ENCODE measurements at places on chromosomes 2 and 18.

GRCh38 chr18:47215554-47216138 is 35.8 kb downstream of the SKOR2 start:
- DNase-seq: peak; percentile 19

GRCh38 chr2:167759531-167759930 is 487.9 kb downstream of the STK39 start:
- no peak for DNase-seq

- no peak for DNase-seq
Observed at GRCh38 chr2:62775367-62775668, 69.8 kb downstream of the EHBP1 start.

DNA sequence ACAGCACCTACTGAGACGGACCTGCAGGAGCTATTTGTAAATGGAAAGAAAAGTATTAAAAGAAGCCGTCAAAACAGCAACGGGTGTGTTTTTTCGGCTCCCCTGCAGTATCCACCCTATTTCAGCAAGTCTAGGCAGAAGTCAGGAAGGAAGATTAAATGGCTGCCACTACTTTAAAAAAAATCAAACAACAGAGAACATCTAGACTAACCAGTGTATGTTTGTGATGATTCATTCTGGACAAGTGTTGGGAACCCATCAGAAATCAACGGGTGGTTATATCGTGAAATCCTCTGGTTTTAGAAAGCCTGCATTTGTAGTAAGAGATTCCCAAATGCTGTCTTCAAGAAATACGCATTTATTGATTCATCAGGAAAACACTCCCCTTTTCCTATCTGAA is 9.0 kb downstream of the PMAIP1 start:
- no peak for DNase-seq

DNA sequence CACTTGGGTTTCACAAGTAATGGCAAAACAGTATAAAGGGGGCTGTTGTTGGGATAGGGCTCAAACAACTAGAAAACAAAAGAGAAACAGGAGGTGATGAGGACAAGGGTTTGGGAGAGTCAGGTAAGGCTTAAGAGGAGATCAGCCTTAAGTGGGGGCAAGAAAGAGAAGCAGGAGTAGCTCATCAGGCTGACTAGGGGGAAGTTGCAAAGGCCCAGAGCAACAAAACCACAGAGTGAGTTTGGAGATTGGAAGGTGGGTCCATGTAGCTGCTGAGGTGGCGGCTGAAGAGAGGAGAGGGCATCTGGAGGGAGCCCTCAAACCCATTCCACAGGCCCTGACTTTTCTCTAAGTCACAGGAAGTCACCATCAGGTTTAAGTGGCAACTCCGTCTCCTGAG is 126.0 kb downstream of the MREG start:
- DNase-seq: no peak

- DNase-seq: no peak
Observed at GRCh38 chr2:1986598-1986997, 242.3 kb upstream of the PXDN start.

- DNase-seq: no peak
Observed at GRCh38 chr2:102367331-102367971, 11.9 kb downstream of the IL18R1 start.

DNA sequence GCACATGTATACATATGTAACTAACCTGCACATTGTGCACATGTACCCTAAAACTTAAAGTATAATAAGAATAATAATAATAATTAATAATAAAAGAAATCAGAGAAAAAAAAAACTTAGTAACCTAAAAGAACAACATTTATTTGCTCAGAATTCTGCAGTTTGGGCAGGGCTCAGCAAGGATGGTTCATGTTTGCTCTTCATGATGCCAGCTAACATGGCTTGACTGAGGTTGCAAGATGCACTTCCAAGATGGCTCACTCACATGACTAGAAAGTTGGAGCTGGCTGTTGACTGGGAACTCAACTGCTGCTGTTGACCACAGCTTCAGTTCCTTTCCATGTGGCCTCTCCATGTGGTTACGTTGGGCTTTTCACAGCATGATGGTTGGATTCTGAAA is 56.4 kb downstream of the KLHL29 start:
- no peak for DNase-seq

GRCh38 chr2:162198239-162198638 is 45.0 kb downstream of the FAP start:
- DNase-seq: no peak

DNA sequence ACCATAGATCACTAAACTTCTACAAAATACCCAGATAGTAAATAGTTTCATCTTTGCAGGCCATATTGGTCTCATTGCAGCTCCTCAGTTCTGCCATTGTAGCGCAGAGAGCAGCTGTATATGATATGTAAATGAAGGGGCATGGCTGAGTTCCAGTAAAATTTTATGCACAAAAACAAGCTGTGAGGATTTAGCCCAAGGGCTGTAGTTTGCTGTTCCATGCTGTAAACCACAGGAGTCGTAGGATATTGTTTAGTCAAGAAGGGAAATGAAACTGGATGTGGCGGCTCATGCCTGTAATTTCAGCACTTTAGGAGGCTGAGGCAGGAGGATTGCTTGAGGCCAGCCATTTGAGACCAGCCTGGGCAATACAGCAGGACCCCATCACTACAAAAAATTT is 83.0 kb downstream of the MGAT5 start:
- no peak for DNase-seq

- no peak for DNase-seq
Observed at GRCh38 chr2:97688062-97688827, 18.7 kb downstream of the C2orf92 start.

DNA sequence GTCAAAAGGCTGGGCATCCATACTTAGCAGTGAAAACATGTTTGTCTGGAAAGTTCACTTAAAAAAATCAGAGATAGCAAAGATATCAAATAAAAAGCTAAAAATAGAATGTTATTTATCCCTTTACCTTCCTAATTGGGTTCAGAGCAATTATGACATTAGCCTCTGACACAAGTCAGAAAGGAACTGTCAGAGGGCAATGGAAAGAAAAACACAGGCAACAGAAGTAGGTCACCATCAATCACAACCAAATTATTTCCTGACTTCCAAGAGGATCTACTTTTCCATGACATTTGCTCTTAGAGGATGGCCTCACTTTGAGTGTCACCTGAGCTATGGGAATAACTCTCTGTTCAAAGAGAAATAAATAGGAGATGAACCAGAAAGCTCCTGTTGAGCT is 27.5 kb downstream of the MYOM1 start:
- no peak for DNase-seq

DNA sequence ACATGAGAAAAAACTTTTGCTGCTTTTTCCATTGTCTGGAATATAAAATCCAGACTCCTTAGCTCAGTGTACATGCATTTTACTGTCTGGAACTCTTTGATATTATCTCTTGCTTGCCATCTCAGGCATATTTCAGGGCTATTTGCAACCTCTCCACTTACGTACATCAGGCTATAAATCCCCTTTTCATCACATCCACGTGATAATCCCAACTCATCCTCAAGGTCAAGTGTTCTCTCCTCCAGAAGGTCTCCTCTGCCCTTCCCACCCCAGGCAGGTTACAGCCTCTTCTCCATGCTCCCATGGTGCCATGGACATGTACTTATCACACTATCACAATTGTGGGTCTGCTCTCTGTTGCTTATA is 202.5 kb upstream of the RBMS1 start:
- no peak for DNase-seq

- no peak for DNase-seq
Observed at GRCh38 chr2:187569042-187569441, 14.8 kb upstream of the TFPI start.

- DNase-seq: peak; percentile 10
Observed at GRCh38 chr2:17879137-17879912, 858 bp downstream of the KCNS3 start.
